ENCODE measurements at places on chromosomes 11 and 22.

- DNase-seq, result peak; percentile 50
These were observed 81.4 kb downstream of the WNT7B start for GRCh38 chr22:45895436-45896152.

- no peak for DNase-seq
These were observed 29.4 kb upstream of the NAV2 start for GRCh38 chr11:19683141-19683805.

- no peak for DNase-seq
These were observed 6.0 kb upstream of the SYT7 start for GRCh38 chr11:61586792-61587430.

- DNase-seq, result no peak
These were observed 136.1 kb downstream of the GRIK4 start for GRCh38 chr11:120647681-120648080.

GRCh38 chr22:19591568-19591967 is 67.4 kb upstream of the CLDN5 start:
- no peak for DNase-seq

GRCh38 chr11:104690241-104690640 is 208.0 kb downstream of the CASP12 start:
- no peak for DNase-seq

DNA sequence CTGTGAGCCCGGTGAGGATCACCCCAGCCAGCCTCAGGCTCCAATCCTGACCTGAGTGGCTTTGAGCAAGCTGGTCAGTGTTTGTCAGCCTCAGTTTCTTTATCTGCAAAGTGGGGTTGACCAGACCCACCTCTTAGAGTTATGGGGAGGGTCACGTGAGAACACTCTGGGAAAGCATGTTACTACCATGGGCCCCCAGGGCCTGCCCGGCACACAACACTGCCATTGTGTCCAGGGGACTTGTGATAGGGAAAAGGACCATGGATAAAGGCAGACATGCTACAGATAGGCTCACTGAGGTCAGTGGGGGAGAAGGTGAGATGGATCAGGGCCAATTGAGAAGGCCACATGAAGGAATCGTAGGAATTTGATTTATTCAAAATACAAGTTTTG is 32.1 kb upstream of the SUSD2 start:
- no peak for DNase-seq

GRCh38 chr11:120123946-120124345 is 14.0 kb downstream of the TRIM29 start:
- no peak for DNase-seq

DNA sequence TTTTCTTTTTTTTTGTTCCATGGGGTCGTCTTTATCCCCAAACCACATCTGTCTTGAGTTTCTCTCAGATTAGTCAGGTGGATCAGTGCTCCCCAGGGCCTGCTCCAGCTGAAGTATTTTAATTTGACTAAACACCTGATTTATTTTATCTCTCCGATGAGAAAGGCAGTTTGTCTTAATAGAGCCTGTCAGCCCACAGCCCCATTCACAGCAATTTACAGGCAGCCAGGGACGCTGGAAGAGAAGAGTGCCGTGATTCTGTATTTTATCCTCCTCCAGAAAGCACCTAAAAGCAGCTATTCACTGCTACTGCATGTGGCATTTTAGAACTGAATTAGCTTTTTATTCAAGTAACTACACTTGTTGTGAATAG is 164.5 kb downstream of the SOX6 start:
- no peak for DNase-seq

DNA sequence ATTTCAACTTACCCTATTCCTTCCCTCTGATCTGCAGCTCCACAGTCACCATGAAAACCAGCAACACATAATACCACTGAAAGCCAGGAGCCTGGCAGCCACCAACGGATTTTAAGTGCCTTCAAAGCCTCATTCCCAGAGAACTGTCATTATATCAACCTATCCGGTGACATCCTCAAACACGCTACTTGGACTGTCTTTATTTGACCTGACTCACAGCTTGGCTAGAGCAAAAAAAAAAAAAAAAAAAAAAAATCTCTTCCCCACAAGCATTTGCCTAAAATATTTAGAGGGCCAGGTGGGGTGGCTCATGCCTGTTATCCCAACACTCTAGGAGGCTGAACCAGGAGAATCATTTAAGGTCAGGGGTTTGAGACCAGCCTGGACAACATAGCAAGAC is 32.4 kb upstream of the ARHGAP32 start:
- no peak for DNase-seq

DNA sequence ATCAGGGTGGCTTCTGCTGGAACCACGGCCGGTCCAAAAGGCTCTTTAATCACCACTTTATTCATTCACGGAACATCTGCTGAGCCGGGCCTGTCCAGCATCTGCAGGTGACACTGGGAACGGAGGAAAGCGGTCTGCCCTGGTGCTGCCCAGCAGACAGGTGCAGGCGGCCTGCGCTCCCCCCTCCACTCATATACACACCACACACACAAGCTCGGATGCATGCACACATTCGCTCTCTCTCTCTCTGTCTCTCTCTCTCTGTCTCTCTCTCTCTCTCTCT is 736.9 kb downstream of the BRD1 start:
- no peak for DNase-seq

DNA sequence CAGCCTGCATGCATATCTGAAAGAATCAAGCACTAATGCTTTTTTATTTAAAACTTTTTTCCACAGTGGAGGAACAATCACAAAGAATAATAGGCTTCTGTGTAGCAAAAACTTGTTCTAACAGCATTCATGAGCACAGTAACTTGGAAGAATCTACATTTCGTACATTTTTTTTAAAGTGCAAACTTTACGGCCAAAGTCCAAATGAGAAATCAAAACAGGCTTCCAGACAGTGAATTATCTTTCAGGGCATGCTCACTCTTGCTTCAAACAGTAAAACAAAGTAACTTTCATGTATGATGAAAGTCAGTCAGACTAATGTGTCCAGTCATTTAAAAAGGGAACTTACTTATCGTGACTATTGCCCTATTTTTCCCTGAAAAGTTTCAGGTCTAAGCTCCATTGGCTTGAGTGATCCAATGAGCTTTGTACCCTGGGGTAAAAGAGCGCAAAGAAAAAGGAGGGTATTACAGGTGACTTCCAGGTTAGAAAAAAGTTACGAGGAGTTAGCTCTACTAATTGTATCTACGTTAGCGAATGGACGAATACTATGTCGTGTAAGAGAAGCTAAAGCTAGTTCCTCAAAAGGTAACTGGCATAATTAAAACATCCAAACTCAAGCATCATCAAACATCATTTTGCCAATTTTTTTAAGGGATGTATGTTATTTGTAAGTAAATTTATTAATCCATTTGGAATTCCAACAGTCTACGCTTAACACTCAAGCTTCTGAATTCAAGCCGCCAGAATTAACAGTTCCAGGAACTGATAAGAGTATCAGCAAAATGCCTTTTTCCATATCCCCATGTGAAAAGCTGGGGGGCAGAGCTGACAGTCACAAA is 1.7 kb downstream of the PICALM start:
- no peak for DNase-seq

GRCh38 chr11:134679592-134679991 is 267.6 kb upstream of the B3GAT1 start:
- no peak for DNase-seq

DNA sequence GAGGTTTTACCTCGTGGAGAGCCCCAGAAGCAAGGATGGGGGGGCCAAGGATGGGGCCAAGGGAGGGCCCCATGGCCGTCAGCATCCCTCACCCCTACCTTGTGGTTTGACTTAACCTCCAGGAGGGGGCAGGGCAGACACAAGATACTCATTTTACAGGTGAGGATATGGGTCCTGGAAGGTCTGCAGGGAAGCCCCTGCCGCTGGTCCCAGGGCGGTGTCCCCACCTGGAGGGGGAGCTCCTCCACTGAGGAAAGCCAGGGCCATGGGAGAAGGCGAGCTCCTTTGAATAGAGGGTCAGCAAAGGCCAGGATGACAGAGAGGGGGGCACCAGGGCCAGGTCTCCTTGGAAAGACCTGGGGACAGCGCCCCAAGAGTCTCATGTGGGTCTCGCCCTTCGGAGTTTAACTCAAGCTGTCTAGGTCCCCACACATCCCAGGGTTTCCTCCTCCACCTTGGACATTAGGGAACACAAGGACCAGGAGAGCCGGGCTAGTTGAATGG is 5.9 kb upstream of the ADORA2A start:
- peak; percentile 86 for DNase-seq

GRCh38 chr11:127049486-127049885 is 48.9 kb upstream of the KIRREL3 start:
- no peak for DNase-seq

Measured in osteoblast (primary cell).